Osteoblast (primary cell): ENCODE measurements at places on chromosomes 2 and 18. TPM values are rescaled to one million over a fixed set of nuclear protein-coding genes. Genes with fewer than 3 reads are reported as not detected.
A peak's percentile ranks its signal among the peaks of the same experiment; 100 is the strongest.

DNA sequence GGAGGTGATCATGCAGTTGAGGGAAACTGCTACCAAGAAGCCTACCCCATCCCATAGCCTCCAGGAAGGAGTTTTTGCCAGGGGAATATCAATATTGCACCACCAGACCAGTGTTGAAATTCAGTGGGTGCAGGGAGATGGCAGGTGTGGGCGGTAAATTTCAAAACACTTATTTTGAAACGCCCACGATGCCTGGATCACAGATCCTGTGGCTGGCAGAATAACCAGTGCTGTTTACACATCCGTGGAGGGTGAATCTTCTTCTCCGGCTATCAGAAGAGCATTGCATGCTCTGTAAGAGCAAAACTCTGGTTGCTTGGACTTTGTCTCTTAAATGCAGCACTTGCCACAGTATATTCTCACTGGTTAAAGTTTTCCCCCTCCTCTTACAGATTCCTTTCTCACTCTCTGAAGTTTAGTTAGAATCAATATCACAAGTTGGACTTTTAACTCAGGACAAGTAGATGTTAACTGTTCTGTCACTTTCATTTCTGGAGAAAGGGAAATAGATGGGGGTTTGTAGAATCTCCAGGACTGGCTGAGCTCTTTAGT, 70.5 kb upstream of the ZCCHC2 start:
- H3K27me3 ChIP-seq = peaks cover 5% of the 10 kb centered on the region
- DNase-seq = no peak
- no peak overlapping the region for H3K4me3 ChIP-seq
- no peak overlapping the region for H3K27ac ChIP-seq
- no peaks in the 10 kb centered on the region for H3K36me3 ChIP-seq

GRCh38 chr2:109134741-109135358, 5.8 kb downstream of the SH3RF3 start:
- H3K27me3 ChIP-seq = no peaks in the 10 kb centered on the region
- H3K4me3 ChIP-seq = no peak overlapping the region
- no peaks in the 10 kb centered on the region for H3K36me3 ChIP-seq
- peaks cover 9% of the 10 kb centered on the region for H3K4me1 ChIP-seq
- no peak for DNase-seq

Gene TEKT4
- not detected in 2 replicates for total RNA-seq

Gene DCDC2C
- not detected in 2 replicates for total RNA-seq

Gene MYCN
- total RNA-seq = not detected in 2 replicates

DNA sequence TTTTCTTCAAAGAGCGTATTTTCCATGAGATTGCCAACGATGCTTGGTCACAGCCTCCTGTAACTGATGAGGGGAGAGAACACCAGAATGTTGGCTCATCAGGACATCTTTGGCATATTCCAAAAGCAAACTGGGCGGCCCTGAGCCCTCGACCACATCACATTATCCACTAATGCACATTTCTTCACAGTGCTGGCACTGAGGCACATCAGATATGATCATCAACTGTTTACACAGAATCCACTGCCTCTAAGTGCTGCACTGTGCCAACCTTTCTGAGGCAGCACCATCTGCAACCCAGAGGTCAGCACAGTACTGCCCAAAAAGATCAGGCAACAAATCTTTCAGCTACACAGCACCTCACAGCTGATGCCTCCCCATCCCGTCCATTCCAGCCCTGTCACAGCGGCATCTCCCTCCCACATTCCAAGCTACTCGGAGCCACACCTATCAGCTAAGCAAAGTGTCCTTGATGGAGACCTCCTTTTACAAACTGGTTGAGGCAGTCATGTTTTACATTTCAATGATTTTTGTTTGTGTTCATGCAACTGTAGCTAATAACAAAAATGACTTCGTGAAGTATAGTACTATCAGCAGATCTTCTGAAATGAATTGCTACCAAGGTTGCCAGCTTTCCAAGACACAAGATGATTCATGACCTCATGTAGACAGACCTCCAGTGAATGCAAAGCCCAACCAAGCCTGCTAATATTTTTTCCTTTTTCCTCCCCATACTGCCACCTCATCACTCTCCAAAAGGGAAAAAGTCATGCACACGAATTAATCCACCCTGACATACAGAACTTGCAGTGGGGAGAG, 32.3 kb downstream of the MYO5B start:
- no peak overlapping the region for H3K27ac ChIP-seq
- no peak for DNase-seq
- no peaks in the 10 kb centered on the region for H3K4me1 ChIP-seq
- no peak overlapping the region for H3K4me3 ChIP-seq

Gene CDH20
- total RNA-seq = not detected in 2 replicates

Gene OTOF
- not detected in 2 replicates for total RNA-seq

DNA sequence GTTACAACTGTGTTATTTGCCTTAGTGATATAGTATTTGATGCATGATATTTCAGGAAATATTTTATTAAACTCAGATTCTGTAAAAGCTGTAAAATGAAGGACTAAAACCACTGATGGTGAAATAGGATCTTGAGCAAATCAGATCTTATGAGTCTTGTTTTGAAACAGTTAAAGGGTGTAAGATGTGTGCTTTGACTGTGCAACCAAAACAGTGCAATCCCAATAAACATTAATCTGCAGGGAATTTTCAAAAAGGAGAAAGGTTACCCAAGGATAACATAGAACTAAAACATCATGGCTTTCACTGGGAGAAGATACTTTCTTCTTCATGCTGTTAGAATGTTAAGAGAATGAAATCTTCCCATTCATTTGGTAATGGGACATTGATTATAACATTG, 378.7 kb downstream of the PARD3B start:
- H3K27ac ChIP-seq = no peak overlapping the region
- no peaks in the 10 kb centered on the region for H3K4me1 ChIP-seq
- H3K36me3 ChIP-seq = no peaks in the 10 kb centered on the region
- DNase-seq = no peak

Gene ARHGEF33
- total RNA-seq = 0.29 and 0.72 TPM in 2 replicates

GRCh38 chr2:226694586-226695284, 104.9 kb downstream of the IRS1 start:
- no peaks in the 10 kb centered on the region for H3K27me3 ChIP-seq
- H3K4me1 ChIP-seq = peaks cover 15% of the 10 kb centered on the region
- no peak overlapping the region for H3K27ac ChIP-seq
- no peak overlapping the region for H3K4me3 ChIP-seq
- H3K36me3 ChIP-seq = no peaks in the 10 kb centered on the region
- no peak for DNase-seq

GRCh38 chr2:166768393-166769123, 119.7 kb upstream of the XIRP2 start:
- no peak overlapping the region for H3K4me3 ChIP-seq
- H3K27ac ChIP-seq = no peak overlapping the region
- H3K4me1 ChIP-seq = no peaks in the 10 kb centered on the region
- H3K36me3 ChIP-seq = no peaks in the 10 kb centered on the region
- no peak for DNase-seq
- no peaks in the 10 kb centered on the region for H3K27me3 ChIP-seq

Gene DUSP2
- 2.7 and 3.3 TPM in 2 replicates for total RNA-seq

DNA sequence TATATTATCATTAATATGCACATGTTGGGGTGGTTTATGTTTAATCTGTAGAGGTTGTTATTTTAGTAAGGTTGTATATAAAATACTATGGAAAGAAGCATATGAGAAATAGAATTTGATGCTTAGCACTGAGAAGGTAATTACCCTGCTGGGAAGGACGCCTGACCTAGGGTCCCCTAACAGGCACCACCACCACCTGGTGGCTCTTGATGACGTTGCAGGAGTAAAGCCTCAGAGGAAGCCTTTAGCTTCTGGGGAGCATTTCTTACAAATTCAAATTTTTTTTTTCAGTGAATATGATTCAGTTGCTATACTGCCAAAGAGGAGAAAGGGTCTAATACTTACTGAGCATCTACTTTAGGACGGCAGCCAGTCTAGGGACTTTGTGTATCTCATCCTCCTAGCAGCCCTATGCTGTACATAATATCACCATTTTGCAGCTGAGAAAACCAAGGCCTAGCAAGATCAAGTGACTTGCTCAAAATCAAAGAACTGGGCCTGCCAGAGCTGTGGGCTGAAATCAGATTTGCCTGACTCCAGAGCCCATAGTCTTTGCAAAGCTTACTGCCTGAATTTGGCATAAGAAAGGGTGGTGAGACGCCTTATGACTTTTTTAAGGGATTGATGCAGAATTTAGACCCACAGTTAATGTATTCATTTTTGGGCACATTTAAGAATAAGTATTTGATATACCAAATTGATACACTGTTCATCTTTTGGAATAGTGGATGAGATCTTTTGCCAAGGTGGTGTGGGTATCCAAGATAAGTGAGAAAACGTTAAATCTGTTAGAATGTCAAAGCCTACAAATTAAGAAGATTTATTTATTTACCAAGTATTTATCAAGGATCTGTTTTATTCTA, 78.8 kb upstream of the GAREM1 start:
- H3K4me1 ChIP-seq = no peaks in the 10 kb centered on the region
- H3K4me3 ChIP-seq = no peak overlapping the region
- H3K36me3 ChIP-seq = no peaks in the 10 kb centered on the region
- peak; percentile 56 for DNase-seq
- H3K27me3 ChIP-seq = no peaks in the 10 kb centered on the region

- H3K27ac ChIP-seq = no peak overlapping the region
- H3K4me3 ChIP-seq = no peak overlapping the region
- DNase-seq = peak; percentile 74
- no peaks in the 10 kb centered on the region for H3K36me3 ChIP-seq
- H3K27me3 ChIP-seq = peaks cover 2% of the 10 kb centered on the region
- H3K4me1 ChIP-seq = no peaks in the 10 kb centered on the region
Observed at GRCh38 chr2:106841886-106842645, 43.9 kb downstream of the ST6GAL2 start.

DNA sequence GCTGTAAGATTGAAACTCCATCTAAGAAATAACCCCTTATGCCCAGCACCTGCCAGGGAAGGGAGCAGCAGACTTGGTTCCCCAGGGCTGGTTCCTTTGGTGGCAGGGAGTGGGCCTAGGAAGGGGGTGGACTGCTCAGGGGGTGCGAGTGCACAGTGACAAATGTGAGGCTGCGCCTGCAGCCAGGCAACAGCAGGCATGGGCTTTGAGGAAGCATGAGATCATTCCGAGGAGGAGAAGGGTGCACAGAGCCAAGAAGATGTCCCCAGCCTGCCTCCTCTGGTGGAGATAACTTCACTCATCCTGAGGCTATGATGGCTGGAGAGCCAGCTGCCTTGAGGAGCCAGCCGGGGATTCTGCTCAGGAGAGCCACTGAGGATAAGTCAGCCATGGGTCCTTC, 158.0 kb downstream of the CAPN13 start:
- no peak for DNase-seq
- no peaks in the 10 kb centered on the region for H3K27me3 ChIP-seq
- H3K36me3 ChIP-seq = no peaks in the 10 kb centered on the region
- H3K4me1 ChIP-seq = no peaks in the 10 kb centered on the region

Gene KLHL14
- not detected in 2 replicates for total RNA-seq

GRCh38 chr18:48333563-48333962, 75.6 kb downstream of the ZBTB7C start:
- no peaks in the 10 kb centered on the region for H3K36me3 ChIP-seq
- no peak overlapping the region for H3K4me3 ChIP-seq

GRCh38 chr2:203567691-203568090, 32.6 kb upstream of the RAPH1 start:
- no peak overlapping the region for H3K27ac ChIP-seq
- H3K4me1 ChIP-seq = no peaks in the 10 kb centered on the region
- H3K27me3 ChIP-seq = no peaks in the 10 kb centered on the region
- no peaks in the 10 kb centered on the region for H3K36me3 ChIP-seq

Gene STARD6
- not detected in 2 replicates for total RNA-seq

DNA sequence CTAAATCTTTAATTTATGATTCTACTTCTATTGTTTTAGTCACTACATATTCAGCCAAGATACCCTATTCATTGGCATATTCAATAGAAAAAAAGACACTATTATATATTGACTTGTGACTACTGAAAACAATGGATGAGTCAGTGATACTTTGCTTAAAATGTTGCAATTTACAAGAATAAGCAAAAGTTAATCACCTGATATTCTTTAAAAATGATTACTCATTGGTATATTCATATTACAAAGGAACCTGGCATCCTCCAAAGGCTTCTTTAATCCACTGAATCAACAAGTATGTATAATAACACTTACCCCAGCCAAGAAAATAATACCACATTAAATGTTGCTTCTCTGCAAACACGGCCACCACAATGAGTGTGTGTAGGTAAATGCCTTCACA, 87.8 kb downstream of the CALCRL start:
- H3K36me3 ChIP-seq = no peaks in the 10 kb centered on the region
- H3K27ac ChIP-seq = no peak overlapping the region
- DNase-seq = no peak
- no peaks in the 10 kb centered on the region for H3K27me3 ChIP-seq
- no peaks in the 10 kb centered on the region for H3K4me1 ChIP-seq

GRCh38 chr2:88250404-88250803, 80.3 kb downstream of the THNSL2 start:
- no peaks in the 10 kb centered on the region for H3K27me3 ChIP-seq
- H3K36me3 ChIP-seq = no peaks in the 10 kb centered on the region
- H3K27ac ChIP-seq = no peak overlapping the region
- H3K4me3 ChIP-seq = no peak overlapping the region
- no peak for DNase-seq

DNA sequence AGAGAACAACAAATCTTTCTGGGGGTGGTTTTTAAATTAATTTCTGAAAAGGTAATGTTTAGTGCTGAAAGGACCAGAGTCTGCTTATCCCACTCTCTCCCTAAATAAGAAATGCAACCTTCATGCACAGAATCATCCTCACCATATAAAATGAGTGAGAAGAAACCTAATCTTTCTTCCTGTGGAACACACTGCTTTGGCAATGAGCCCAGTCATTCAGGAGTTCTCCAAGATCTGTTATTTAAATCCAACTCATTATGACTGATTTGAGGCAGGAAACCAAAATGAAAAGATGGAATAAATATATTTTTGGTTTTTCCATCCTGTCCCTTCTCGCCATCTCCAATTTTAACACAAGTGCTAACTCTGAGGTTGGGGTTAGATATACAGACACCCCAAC, 228.3 kb downstream of the SRBD1 start:
- H3K27me3 ChIP-seq = no peaks in the 10 kb centered on the region
- H3K27ac ChIP-seq = no peak overlapping the region
- H3K4me3 ChIP-seq = no peak overlapping the region
- DNase-seq = no peak

Gene ALPG
- not detected in 2 replicates for total RNA-seq

Gene ST8SIA5
- total RNA-seq = under 0.01 TPM in 2 replicates
